Stimulated activated CD8-positive, alpha-beta memory T cell treated with anti-CD3 and anti-CD28 coated beads, Interleukin-12 subunit alpha, Interleukin-12 subunit beta, amount 100 ng/mL, for 1 hour (primary cell): ENCODE measurements at places on chromosomes 4 and X.

- DNase-seq = no peak
Measured at GRCh38 chr4:141614878-141615586, 21.4 kb upstream of the IL15 start.

DNA sequence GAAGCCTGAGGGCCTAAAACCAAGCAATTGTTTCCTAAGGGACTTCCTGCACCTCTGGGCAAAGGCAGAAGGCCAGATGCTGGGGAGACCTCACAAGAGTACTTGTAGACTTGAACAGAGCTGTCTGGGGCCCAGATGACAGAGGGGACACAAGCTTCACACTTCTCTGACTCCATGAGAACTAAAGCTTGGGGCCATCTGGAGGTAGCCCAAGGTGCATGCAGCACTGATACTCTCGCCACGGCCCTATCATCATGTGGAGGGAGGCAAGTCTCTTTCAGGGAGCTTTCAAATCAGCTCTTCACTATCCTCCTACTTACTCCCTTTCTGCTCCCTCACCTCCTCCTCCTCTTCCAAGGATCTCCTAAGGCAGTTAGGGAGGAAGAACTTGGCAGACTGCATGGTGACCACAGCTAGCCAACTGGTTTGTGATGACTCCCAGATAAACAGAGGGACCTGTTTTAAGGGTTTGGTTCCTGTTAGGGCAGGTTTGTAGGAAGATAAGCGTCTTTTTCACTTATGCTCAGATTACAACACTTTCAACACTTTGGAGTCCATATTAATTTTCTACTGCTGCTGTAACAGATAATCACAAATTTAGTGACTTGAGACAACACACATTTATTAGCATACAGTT lies 23.8 kb downstream of the MSL3 start:
- DNase-seq = no peak

GRCh38 chrX:120662662-120663061 lies 32.8 kb upstream of the C1GALT1C1 start:
- no peak for DNase-seq

DNA sequence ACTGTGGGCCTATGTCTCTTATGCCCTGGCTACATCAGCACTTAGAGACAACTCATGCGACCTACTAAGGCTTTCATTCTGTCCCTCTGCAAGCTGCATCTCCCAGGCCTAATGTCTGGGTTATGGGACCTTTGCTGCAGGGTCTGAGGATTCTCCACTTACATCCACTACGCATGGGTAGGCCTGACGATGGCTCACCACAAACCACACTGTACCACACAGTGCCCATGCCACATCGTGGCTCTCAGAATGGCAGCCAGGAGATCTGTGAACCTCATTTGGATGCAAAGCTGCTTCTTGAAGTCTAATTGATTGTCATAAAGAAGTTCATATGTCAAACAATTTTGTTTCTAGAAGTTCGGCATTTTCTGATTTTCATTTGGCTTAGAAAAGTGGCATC lies 84.6 kb upstream of the BEND4 start:
- DNase-seq = no peak

DNA sequence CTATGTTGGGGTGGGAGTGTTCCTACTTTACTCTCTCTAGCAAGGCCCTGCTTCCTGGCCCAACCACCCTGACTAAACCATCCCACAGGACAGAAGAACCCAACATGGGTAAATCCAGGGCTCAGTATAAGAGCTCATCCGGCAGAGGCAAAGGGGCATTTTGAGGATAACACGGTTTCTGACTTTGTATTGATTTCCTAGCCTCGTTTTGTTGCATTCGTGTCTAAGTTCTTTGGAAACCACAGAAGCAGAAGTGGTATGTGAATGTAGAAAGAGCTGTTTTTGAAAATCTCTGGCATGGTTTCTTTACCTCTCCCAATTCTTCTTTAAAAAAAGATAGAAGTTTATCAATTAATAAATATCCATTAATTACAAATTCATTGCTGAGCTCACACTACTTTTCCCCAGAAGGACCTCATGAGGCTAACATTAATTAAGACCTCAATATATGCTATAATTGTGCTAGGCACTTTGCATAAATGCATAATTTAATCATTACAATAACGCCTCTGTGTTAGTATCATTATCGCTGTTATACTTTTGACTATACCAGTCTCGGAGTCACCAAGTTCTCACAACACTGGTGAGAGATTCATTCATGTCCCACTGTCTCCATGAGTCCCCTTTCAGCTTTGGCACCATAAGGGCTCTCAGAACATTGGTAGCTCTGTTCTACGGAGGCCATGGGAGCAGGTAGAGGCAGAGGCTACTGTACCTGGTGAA lies 5.8 kb upstream of the CLNK start:
- DNase-seq = no peak

DNA sequence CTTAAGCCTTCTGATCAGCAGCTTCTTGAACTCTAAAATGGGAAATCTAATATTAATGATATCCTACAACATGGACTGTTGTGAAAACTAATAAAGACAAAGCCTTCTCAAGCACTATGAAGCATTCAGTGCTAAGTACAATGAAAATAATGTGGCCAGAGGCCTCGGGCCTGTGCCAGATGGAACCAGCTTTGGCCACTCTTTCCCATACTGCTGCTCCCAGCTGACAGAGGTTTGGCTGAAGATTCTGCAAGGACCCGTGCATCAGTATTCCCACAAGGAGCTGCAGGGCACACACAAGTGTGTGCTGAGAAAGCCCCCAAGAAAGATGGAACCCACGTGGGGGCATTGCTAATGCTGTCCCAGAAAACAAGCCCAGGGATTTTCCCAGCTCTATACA lies 60.5 kb upstream of the RPL34 start:
- DNase-seq = no peak

DNA sequence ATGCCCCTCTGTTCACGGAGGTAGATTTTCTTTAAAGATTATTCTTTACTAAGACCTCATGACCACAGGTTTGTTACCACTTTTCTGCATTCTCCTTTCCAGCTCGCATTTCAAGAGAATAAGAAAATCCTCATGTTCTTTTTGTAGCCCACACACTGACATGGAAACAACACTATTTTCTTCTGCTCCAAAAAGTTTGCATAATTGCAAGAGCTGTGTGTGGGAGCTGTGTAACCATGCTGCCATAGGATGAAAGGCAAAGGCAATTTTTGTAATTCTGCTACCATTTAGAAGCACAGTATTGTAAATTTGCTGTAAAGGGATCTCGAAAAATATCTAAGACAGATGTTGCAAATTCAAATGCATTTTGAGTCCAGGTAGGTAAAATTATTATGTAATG lies 302.4 kb upstream of the EMCN start:
- DNase-seq = no peak

- no peak for DNase-seq
Measured at GRCh38 chr4:146488495-146489174, 33.1 kb downstream of the SLC10A7 start.

DNA sequence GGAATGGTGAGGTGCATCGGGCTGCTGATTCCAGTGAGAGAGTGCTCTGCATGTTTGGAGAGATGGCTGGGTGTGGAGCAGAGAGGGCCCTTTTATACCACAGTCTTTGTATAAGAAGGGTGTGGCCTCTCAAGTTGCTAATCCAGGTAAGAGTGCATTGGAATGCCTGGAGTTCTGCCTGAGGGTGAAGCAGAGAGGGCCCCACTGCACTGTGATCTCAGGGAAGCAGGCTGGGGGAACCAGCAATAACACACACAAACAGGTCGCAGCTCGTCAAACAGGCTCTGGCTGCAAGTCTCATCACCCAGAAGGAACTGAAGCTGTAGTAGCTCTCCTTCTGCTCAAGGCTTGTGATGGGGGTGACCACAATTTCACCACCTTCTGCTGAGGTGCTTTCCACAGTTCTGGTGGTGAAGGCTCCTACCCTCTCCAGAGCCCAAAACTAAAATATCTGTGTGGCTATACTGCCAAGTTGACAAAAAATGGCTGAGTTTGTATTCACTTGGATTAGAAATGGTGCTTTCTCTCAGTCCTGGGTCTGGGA lies 687.4 kb upstream of the HS3ST1 start:
- no peak for DNase-seq
